ENCODE measurements at places on chromosomes 6 and 20. TPM values are rescaled to one million over a fixed set of nuclear protein-coding genes. Genes with fewer than 3 reads are reported as not detected.

The DLK2 gene
- 0.56 TPM for total RNA-seq

The RTN4IP1 gene
- total RNA-seq = 1.9 TPM

The PNPLA1 gene
- total RNA-seq = not detected

The EIF2S2 gene
- 19.6 TPM for total RNA-seq

The GPR63 gene
- total RNA-seq = not detected

The ARMC2 gene
- 4.2 TPM for total RNA-seq

The OPN5 gene
- not detected for total RNA-seq

The DAAM2 gene
- total RNA-seq = not detected

The PCIF1 gene
- total RNA-seq = 112 TPM

The FHL5 gene
- not detected for total RNA-seq

The OR12D3 gene
- total RNA-seq = not detected

The APCDD1L gene
- not detected for total RNA-seq

The HLA-DQA1 gene
- 5.4 TPM for total RNA-seq

The AMD1 gene
- total RNA-seq = 167 TPM

The C6orf163 gene
- total RNA-seq = 1.1 TPM

The ANKRD66 gene
- total RNA-seq = not detected

The BTNL2 gene
- total RNA-seq = not detected

The ABHD16B gene
- total RNA-seq = not detected

The PRL gene
- total RNA-seq = not detected

The ORC3 gene
- total RNA-seq = 9.4 TPM

The UST gene
- total RNA-seq = 1.0 TPM

The FAM83C gene
- total RNA-seq = not detected

The GINS1 gene
- 0.28 TPM for total RNA-seq

The SULF2 gene
- 1.2 TPM for total RNA-seq

The CDC5L gene
- 24.1 TPM for total RNA-seq

The CBLN4 gene
- not detected for total RNA-seq

The FAM217A gene
- total RNA-seq = not detected

The LY6G5B gene
- total RNA-seq = 30.6 TPM

The LPA gene
- total RNA-seq = not detected

The CD24 gene
- 1.1 TPM for total RNA-seq

The PPP1R3D gene
- total RNA-seq = 3.9 TPM

The WDR46 gene
- total RNA-seq = 22.1 TPM

The STMN3 gene
- 64.2 TPM for total RNA-seq

The SAMD10 gene
- total RNA-seq = 7.3 TPM

The BIRC7 gene
- total RNA-seq = 2.0 TPM

The MDFI gene
- total RNA-seq = not detected

The BMP5 gene
- not detected for total RNA-seq

The SLC17A4 gene
- not detected for total RNA-seq

The NRN1 gene
- not detected for total RNA-seq

The LGSN gene
- not detected for total RNA-seq

The ENPP5 gene
- 0.33 TPM for total RNA-seq

The ADAM33 gene
- not detected for total RNA-seq

The BMP2 gene
- total RNA-seq = not detected

The CST3 gene
- 3.2 TPM for total RNA-seq

The TDRD6 gene
- total RNA-seq = not detected

The C20orf202 gene
- not detected for total RNA-seq

The GNMT gene
- 3.6 TPM for total RNA-seq

The FAXC gene
- not detected for total RNA-seq

The VNN1 gene
- total RNA-seq = not detected

The SLC22A16 gene
- total RNA-seq = not detected

The RMND1 gene
- total RNA-seq = 6.3 TPM

The RAMACL gene
- not detected for total RNA-seq

The LST1 gene
- 13.0 TPM for total RNA-seq

The SRSF12 gene
- not detected for total RNA-seq

The ZNF334 gene
- 0.14 TPM for total RNA-seq

The SRMS gene
- total RNA-seq = not detected

The FERMT1 gene
- not detected for total RNA-seq

The SLPI gene
- total RNA-seq = not detected

The GSTA3 gene
- total RNA-seq = not detected

The DEFB124 gene
- total RNA-seq = not detected

Data from CD8-positive, alpha-beta T cell (primary cell).